ENCODE measurements at places on chromosomes 13 and 19.

GRCh38 chr13:104140552-104140951 is 1074.3 kb upstream of the SLC10A2 start:
- DNase-seq = no peak

DNA sequence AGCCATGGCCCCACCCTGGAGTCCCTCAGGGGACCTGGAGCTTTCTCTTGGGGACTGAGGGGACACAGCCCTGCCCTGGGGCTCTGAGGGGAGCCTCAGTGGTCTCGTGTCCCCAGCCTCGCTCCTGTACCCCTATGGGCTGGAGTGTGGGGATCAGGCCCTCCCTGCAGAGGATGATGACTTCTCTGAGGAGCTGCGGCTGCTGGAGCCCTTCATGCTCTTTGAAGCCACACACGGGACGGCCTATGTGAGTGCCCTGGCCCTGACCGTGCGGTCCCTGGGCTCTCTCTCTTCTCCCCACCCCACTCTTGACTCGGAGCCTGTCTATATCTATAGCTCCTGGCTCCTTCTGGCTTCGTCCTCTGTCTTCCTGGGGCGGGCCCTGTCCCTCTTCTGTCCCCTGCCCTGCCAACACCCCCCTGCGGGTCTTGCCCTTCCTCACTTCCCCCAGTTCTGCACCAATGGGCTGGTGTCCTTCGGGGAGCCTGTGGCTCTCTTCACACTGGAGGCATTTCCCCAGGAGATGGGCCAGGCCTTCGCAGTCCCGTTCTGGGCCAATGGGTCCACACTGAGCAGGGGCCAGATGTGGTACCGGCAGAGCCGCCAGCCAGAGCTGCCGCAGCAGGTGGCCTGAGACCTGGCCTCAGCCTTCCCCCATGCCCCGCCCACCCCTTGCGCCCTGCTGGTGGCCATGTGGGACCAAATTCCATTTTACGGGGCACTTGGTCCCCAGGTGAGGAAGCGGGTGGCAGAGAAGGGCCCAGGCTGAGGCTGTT is 33.1 kb downstream of the HPN start:
- DNase-seq = no peak

GRCh38 chr19:11191934-11192333 is 5.4 kb downstream of the KANK2 start:
- DNase-seq = no peak

DNA sequence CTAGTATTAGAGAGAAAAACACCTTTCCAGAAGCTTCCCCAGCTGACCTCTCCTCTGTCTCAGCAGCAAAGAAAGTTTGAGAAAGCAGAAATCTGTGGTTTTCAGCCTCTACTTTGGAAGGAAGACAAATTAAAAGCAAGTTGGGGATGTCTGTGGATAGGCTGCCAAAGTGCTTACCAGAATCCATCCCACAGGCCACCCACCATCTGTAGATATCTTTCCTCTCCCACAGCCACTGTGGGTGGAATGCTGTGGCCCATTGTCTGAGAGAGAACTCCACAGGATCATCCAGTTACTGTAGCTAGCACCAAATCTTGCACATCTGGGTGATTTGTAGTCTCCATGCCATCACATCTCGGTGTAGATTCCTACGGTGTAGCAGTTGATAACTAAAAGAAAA is 133.5 kb downstream of the DNAJC15 start:
- DNase-seq = no peak

DNA sequence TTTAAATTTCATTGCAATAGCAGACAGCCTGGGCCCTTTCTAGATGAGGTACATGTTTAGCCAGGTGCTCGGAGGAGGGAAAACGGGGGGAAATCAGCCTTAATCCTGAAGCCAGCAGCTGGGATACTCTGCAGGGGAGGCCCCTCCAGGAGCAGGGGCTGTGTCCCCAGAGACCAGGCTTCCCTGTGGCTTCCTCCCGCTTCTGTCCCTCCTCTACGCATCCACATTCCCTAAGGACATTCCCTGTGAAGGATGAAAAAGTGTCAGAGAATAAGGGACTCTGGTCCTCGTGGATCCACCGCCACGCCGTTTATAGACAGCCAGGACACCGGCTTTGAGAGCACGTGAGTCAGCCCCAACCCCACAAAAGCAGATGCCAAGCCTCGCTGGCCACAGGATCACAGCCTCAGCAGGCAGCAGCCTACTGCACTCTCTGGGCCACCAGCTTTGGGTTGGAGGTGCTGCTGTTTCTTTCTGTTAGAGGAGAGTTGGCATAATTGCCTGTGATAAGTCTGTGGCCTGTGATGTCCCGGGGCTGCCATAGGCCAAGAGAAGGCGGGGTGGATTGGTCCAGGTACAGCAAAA is 36.7 kb upstream of the RANBP3 start:
- no peak for DNase-seq

GRCh38 chr19:35045667-35046300 is 4.3 kb downstream of the HPN start:
- DNase-seq = no peak

DNA sequence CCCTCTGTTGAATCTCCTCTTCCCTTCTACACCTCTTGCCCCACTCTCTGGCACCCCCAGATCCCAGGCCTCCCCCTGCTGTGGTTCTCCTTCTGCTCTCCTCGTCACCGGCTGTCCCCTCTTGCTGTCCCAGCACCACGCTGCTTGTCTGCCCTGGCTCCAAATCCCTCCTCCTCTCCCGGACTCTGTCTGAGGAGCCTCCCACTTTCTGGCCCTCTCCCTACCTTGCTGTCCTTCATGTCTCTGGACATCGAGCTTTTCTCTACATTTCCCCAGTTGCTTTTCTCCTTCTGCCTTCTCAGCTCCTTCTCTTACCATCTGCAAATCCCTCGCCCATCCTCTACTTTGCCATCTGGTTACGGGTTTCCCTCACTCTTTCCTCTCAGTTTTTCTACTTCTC is 1.2 kb downstream of the ZNF347 start:
- DNase-seq = no peak

Data from liver (tissue), 10 donors.